MV-4-11 (cell line): ENCODE measurements at places on chromosomes 16 and 17.

DNA sequence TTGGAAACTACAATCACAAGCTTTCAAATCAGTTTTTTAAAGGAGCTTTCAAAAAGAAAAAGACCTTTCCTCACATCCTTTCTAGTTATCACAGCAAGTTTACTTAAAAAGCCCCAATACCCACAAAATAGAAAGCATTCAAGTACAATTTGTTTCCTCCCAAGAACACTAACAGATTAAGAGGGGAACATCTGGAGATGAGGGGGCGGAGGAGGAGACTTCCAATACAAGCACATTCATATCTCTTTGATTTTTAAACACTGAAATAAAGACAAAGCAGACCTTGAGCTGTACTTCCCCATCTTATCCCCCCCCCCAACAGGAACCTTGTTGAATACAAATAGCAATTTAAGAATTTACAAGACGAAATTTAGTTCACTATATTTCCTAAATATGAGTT lies 2.0 kb downstream of the YWHAE start:
- DNase-seq = no peak

GRCh38 chr16:31833047-31833446 lies 40.6 kb upstream of the ZNF267 start:
- DNase-seq = peak; percentile 4

DNA sequence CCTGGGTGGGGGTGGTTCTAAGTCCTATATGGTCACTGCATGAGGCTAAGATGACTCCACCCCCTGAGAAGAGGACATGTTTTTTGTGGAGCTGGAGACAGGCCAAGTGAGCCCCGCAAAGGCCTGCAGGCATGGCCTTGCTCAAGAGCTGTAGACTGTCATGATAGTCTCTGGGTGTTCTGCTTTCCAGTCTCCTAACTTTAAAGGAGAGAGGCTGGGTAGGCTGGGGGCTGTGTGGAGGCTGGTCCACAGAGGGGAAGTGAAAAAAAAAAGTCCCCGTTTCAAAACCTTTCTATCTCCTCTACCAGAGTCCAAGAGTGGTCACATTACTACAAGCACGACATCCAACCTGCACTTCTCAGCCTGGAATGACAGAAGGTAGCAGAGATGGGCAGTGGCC lies 27.1 kb downstream of the CDRT4 start:
- peak; percentile 96 for DNase-seq

- DNase-seq = no peak
These were observed 20.8 kb downstream of the C17orf67 start for GRCh38 chr17:56812901-56813388.

- no peak for DNase-seq
These were observed 208.0 kb downstream of the FOXL1 start for GRCh38 chr16:86786338-86786737.

DNA sequence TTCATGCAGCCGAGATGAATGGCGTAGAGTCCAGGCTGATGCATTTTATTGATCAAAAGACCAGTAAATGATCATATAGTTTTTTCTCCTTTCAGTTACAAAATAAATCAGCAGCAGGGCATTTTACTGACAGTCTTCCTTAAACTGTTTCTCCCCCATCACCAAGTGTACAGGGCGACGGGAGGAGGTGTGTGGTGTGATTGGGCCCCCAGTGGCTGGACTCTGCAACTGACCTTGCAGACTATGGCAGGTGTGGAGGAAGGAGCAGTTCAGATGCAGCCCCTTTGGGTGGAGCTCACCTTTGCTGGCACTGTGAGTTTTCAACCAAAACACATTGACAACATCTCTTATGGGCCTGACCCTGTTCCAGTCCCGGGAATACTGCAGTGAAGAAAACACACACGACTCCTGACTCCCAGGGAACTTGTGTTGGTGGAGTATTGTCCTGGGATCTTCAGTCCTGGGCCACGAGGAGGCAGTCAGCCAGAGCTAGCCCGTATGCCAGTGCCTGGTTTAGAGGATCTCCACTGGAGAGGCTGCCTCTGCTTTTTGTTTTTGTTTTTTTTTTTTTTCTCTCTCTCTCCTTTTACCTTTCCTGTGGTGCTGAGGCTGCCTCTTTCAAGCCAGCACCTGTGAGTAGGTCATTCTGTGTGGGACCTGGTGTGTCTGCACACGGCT lies 29.8 kb downstream of the KIAA0513 start:
- DNase-seq = no peak

- peak; percentile 22 for DNase-seq
These were observed 923 bp downstream of the ANKRD13B start for GRCh38 chr17:29593591-29594518.

DNA sequence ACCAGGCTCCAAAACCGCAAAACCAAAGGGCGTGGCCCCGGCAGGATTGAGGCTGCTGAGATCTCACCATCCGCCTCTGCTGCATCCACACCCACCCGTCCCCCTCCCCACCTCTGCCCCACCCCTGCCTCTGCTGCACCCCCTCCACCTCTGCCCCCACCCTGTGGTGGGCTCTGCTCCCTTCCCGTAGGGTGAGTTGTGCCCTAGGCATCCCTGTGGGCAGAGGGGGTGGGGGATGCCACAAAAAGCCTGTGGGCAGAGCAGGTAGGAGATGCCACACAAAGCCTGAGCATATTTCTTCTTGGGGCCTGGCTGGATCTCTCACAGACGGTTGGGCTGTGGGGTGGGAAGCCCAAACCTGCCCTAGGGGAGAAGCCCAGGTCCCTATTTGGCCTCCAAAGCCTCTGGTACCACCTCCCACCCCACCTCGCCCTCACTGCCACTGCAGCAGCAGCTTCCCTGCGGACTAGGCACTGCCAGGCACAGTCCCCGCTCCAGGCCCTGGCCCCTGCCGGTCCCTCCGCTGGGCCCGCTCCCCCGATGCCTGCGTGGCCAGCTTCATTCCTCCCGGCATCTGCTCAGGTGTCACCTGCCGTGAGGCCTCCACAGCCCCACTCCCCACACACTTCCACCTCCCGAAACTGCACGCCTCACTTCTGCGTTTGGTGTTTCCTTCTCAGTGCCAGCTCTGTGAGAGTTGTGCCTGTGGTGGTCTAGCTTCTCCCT lies 11.3 kb upstream of the PABPN1L start:
- DNase-seq = no peak

DNA sequence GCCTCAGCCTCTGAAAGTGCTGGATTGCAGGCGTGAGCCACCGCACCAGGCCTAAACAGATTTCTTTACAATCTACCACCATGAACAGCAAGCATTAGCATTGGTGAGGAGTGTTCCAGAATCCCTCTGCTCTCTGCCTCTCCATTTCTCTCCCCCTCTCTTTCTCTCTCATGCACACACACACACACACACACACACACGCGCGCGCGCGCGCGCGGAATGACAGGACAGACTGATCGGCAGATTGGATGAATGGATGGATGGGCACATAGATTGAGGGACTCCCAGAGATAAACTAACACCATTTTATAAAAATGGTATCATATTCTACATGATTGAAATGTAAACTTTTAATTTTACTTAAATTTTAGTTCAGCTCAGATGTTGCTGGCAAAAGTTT lies 3.3 kb downstream of the CARD14 start:
- DNase-seq = no peak

GRCh38 chr16:89860747-89861304 lies 12.6 kb upstream of the TCF25 start:
- peak; percentile 24 for DNase-seq

DNA sequence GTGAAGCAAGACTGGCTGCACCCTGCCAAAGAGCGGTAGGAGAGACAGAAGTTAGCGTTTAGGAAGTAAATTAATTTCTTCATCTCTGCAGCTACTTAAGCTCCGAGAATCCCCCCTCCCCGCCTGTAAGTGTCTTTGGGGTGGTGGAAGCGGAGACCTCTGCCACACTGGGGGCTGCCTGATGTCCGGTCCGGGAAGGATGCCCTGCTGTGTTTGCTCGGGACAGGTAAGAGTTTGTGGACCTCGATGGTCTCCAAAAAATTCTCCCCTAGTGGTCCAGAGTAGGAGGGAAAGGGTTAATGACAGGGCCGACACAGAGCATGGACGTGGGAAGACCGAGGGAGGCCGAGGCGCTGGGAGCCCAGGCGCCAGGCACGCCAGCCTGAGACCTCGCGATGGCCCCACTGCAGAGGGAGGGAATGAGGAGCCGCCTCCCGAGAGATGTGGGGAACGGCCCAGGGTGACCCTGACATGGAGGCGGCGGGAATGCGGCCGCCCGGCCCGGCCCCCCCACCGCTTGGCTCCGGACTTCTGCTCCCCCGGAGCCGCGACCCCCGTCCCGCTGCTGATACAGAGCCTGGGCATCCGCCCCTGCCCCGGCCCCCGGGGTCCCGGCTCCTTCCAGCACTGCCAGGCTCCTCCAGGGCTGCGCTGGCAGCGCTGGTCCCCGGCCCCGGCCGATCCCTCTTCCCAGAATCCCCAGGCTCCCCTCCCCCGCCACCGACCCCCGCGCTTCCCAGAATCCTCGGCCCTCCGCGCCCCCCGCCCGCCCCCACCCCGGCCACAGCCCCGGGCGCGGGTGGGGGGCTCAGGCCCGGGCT lies 680 bp downstream of the ZNF629 start:
- no peak for DNase-seq

DNA sequence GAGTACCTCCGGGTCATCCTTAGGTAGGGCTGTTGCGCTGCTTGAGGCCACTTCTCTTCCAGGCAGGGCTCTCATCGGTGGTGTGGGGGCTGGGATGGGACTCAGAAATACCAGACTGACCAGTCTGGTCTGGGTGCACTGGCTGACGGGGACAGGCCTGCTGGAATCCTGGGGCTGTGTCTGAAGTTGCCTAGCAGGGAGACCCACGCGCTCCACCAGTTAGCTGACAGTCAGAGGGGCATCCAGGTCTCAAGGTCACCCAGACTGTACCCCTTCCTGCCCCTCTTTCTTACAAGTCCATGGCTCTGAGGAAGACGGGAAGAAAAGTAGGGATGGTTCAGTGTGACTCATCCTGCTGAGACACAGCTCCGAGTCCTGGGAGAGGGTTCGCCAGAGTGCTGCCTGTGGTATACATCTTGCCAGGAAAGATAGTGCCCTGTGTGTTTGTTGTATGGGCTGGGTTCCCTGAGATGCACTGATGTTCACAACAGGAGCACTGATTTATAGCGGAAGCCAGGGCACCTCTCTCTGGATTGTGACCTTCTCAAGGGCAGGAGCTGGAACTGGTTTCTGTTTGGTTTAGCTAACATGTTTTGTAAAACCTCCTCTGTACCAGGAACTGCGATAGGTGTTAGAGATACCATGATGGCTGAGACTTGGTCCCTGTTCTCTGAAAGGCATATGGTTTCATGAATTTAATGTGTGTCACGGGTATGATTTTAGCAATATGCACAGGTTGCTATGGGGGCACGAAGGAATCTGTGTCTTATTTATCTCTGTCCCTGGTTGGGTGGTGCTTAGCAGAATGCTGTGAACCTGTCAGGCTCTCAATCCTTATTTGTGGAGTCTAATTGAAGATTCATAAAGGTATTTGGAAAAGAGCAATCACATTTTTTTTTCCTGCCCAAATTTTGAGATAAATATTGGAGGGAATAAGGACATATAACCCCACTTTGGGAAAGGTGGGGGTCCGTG lies 97.5 kb downstream of the OR1D5 start:
- DNase-seq = no peak

DNA sequence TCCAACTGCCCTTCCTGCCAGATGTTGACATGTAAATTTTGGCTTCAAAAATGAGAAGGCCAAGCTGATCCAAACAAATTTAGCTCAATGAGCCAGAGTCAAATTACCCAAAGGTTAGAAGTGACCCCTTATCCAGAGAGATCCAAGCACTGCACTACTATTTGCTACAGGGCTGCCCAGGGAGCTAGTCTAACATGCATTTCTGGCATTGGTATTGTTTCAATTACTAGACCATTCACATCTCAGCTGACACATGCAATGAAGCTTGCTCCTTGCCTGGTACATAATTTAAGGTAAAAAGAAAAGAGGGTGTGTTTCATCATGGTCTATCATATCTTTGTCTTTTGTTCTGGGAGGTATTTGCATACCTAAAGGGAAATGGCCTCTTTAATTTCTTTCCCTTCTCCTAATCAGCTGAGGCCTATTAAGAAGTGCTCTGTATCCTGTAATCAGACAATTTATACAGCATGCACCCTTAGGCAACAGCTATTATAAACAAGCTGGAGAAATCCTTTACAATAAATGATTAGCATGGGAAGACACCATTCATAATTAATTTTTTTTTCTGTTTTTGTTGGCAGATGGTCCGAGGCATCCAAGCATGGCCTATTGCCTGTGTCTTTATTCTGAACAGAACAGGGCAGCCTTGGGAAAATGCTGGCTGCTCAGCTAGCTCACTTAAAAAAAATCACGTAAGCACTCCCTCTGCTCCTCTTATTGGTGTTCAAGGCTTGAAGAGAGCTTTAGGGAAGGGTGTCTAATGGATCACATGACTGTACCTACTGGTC lies 161.5 kb upstream of the SALL1 start:
- no peak for DNase-seq
